Kidney capillary endothelial cell (primary cell): ENCODE measurements at places on chromosomes 7 and 10.

DNA sequence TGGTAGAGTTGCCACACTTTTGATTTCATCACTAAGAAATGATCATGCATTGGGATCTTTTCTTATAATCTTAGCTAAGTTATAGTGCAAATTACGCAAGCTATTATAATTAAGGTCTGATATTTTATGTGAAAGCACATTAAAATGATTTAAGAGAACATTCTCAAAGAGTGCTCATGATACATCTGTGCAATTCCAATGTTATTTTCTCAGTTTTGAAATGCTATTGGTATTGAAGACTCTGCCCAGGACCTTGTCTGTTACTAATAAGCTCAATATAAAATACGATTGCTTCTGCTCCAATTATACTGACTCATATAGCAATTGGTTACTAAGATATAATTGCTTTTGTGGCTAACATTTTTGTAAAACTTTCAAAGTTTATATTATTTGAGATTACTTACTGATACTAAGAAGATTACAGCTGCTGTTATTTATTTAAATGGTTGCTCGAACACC, 180.9 kb downstream of the ADAM12 start:
- DNase-seq: no peak

GRCh38 chr10:57692255-57692980, 575.3 kb downstream of the IPMK start:
- DNase-seq: no peak

GRCh38 chr7:30253796-30254165, 30.6 kb upstream of the ZNRF2 start:
- DNase-seq: no peak

DNA sequence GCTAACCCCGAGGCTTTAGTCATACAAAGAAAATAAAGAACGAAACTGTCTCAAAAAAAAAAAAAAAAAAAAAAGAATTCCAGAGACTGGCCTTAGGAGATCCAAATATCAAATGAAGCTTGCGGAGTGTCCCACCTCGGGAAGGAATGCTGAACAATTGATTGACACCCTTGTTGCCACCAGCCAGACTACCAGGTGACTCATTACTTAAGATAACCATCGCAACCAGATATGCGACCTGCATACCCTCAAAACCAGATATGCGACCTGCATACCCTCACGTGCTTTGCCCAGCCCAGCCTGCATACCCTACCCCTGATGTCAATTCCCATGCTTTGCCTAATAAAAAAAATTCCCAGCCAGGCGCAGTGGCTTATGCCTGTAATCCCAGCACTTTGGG, 2.7 kb upstream of the PRKRIP1 start:
- no peak for DNase-seq

DNA sequence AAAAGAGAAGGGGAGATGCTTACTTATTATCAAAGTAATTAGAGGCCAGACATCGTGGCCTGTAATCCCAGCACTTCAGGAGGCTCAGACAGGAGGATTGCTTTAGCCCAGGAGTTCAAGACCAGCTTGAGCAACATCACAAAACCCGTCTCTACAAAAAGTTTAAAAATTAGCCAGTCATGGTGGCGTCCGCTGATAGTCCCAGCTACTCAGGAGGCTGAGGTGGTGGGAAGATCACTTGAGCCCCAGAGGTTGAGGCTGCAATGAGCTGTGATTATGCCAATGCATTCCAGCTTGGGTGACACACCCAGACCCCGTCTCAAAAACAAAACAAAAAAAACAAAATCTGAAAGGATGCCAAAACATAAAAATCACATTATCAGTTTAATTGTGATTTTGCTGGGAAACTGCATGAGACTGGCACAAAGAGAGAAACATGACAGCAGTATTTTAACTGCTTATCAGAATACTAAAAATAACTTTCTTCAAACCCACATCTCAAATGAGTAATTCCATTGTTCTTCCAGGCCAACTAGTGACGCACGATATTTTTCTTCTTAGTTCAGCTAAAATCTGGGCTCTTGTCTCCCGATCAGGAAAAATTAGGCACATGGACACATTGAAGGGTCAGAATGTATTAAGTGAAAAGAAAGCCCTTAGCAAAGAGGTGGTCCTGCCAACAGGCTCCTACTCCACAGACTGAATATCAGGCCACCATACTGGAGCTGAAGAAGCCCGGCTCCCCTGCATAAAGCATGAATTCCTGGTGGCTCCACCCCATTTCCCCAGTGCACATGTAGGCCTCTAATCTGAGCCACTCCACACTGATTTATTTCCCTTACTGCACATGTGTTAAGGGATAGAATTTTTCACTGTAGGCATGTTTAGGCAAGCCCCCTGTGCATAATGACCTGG, 9.6 kb upstream of the CCM2 start:
- DNase-seq: peak; percentile 90

- no peak for DNase-seq
Observed at GRCh38 chr10:124722798-124723783, 21.1 kb downstream of the FAM53B start.

DNA sequence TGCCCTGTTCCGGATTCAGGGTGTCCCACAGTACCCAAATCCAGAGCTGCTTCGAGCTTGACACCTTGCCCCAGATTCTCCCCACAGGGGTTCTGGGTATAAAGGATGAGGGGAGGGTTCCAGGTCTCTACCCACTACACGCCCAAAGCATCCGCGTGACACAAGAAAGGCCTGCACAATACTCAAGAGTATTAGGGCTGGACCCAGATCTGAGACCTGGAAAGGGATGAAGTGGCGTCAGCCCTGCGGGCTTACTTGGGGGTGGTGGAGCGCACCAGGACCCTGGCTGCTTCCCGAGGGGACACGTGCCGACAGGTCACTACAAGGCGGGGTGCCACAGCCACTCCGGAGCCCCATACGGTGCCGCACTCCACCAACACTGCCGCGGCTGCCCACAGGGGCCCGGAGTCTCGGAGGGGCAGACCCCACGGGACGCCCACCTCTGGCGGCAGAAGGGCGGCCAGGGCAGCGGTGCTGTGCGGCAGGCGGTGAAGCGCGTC, 1.3 kb downstream of the TYSND1 start:
- DNase-seq: no peak

GRCh38 chr7:74230446-74231231, 20.8 kb downstream of the LAT2 start:
- DNase-seq: no peak

DNA sequence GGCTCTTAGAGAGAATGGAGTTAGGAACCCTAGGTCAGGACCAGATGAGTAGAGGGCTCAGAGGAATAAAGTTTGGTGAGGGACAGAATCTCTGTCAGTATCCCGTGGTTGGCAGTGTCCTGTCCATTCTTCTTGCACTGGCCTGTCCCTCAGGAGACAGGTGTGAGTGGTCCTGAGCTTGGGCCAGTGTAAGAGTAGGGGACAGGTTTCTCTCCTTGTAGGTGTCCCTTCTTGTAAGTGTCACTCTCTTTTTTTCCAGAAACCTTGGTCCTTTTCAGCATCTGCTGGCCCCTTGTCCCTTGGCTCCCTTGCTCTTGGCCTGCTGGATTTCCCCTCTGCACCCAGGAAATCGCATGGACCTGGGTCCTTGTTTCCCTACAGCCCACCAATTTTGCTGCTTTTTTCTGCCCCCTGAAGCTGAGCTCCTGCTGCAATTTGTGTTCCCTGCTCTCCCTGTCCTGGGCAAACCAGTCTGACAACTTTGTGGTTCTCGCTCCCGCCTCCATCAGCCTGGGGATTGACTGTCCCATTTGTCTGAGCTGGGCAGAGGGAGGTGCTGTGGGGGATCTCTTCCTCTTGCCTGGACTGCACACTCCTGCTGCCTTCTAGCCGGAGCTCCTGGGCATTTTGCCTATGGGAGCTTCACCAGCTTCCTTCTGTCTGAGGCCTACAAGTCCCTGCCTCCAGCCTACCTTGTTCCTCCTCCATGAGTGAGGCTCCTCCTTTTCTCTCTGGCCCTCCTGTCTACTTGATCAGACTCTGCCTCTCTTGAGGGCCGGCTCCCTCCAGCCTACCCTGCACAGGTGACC, 6.5 kb downstream of the TSPAN14 start:
- no peak for DNase-seq

DNA sequence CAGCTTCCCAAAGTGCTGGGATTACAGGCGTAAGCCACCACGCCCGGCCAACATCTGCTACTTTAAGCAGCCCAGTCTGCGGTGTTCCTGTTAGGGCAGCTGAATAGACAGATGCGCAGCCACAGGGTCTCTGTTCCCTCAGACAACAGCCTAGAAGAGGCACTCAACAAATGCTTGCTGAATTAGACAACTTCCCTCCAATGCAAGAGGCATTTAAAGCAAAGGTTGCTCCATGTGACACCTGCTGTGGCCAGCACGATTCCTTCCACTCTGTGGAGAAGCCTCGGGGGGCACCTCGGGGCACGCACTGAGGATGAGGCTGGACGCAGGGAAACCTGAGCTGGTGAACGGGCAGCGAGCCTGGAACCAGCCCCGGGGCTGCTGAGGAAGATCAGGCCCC, 237.8 kb downstream of the MAD1L1 start:
- DNase-seq: no peak

GRCh38 chr7:117269417-117269816, 53.4 kb downstream of the WNT2 start:
- peak; percentile 96 for DNase-seq

GRCh38 chr7:157432957-157433576, 96.3 kb downstream of the DNAJB6 start:
- DNase-seq: peak; percentile 27

GRCh38 chr7:32224276-32224675, 154.1 kb upstream of the PDE1C start:
- DNase-seq: no peak

- DNase-seq: no peak
Observed at GRCh38 chr7:1011297-1012003, 28.5 kb downstream of the CYP2W1 start.

GRCh38 chr7:74173074-74173473, 1.1 kb upstream of the EIF4H start:
- DNase-seq: no peak

- DNase-seq: no peak
Observed at GRCh38 chr7:70775570-70776156, 356.3 kb upstream of the GALNT17 start.

GRCh38 chr7:102039706-102040105, 222.3 kb downstream of the CUX1 start:
- no peak for DNase-seq

- no peak for DNase-seq
Observed at GRCh38 chr10:122139627-122140170, 131.4 kb upstream of the BTBD16 start.

- no peak for DNase-seq
Observed at GRCh38 chr7:94907026-94907810, at the start of gene PPP1R9A. PPP1R9A (plus strand) TSS chr7:94907594; CDS start chr7:94910114, 2,520 bp downstream.

DNA sequence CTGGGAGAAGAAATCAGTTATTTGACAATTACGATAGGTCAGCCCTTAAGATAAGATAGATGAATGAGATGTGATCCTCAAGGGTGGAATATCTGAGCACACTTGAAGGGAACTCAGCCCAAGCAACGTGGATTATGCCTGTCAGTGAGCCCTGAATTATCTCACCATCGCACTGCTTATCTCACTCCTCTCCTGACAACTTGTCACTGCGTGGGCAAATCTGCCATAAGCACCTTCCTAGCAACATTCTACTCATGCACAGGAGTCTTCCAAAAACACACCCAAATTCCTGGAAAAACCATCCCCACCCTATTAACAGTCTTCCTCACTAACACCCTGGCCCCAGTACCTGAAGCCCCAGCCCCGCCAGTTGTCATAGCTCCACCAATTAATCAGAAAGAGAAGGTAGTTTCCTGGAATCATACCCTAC, 46.5 kb upstream of the IL6 start:
- no peak for DNase-seq

DNA sequence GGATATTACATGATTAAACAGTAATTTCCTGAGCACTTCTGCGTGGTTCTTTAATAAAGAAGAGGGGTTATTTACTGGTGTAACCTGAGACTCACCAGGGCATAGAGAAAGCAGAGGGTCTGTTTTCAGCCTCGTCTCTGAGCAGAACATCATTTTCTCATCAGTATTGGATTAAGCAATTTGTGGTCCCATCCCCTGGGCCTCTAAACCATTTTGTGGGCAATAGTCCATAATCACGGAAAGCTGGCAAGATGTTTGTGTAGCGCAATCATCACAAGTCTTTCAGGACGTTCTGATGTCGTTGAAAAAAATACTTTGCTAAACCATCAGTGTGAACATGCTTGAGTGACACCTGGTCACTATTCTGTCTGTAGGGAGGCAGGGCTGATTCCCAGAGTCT, 37.1 kb upstream of the SEC61G start:
- DNase-seq: no peak

DNA sequence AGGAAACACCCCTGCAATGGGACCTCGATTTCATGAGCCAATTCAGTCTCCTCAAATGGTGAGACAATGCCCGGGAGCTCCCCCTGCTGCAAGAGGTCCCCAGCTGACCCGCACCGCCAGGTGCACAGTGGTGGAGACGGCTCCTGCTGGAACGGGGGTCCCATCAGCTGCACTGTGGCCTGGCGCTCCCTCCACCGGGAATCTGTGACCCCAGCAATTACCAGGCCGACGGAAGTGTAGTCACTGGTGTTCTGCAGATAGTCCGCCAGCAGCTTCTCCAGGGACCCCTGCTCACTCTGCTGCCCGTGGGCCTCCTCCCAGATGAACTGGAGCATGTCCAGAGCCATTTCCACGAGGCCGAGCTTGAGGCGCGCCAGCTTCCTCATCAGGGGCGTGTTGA, 64.9 kb upstream of the NKX6-2 start:
- no peak for DNase-seq

DNA sequence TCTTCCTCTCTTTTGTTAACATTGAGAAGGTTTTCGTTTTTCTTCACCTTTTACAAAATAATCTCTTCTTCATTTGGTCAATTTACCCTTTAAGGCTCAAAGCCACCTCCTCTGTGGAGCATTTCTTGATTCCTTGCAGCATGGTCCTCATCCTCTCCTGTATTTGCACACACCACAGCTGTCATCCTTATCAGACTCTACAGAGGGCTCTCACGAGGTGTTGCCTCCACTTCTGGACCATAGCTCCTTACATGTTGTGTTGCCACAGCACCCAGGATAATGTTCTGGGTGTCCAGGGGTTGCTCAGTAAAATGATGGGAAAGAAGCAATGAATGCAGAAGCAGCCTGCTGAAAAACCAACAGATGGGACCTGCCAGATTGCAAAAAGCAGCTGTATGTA, 192.8 kb downstream of the SH2D4B start:
- DNase-seq: no peak

GRCh38 chr7:25303281-25304181, 75.2 kb upstream of the NPVF start:
- no peak for DNase-seq

- no peak for DNase-seq
Observed at GRCh38 chr7:107711301-107711700, 32.6 kb upstream of the CBLL1 start.

DNA sequence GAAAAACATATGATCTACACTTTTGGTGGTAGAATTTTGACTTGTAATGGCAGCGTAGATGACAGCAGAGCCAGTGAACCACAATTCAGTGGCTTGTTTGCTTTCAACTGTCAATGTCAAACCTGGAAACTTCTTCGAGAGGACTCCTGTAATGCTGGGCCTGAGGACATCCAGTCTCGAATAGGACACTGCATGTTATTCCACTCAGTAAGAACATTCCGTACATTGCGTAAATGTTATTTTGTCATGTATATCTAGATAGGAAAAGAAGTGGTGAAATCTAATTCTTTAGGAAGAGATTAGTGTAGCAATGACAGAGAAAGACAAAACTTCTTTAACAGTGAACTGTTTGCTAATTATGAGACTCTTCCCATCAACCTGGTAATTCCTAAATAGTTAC, 112.9 kb downstream of the PODXL start:
- DNase-seq: no peak

GRCh38 chr7:149027611-149028345, 527 bp downstream of the PDIA4 start:
- DNase-seq: peak; percentile 11

- DNase-seq: no peak
Observed at GRCh38 chr10:58400609-58401008, 15.4 kb downstream of the TFAM start.
